CD4-positive, alpha-beta T cell (primary cell): ENCODE measurements at places on chromosomes 7 and 10.
A peak's percentile ranks its signal among the peaks of the same experiment; 100 is the strongest.

- no peak for DNase-seq
These were observed 24.2 kb downstream of the WIPI2 start for GRCh38 chr7:5214236-5214635.

DNA sequence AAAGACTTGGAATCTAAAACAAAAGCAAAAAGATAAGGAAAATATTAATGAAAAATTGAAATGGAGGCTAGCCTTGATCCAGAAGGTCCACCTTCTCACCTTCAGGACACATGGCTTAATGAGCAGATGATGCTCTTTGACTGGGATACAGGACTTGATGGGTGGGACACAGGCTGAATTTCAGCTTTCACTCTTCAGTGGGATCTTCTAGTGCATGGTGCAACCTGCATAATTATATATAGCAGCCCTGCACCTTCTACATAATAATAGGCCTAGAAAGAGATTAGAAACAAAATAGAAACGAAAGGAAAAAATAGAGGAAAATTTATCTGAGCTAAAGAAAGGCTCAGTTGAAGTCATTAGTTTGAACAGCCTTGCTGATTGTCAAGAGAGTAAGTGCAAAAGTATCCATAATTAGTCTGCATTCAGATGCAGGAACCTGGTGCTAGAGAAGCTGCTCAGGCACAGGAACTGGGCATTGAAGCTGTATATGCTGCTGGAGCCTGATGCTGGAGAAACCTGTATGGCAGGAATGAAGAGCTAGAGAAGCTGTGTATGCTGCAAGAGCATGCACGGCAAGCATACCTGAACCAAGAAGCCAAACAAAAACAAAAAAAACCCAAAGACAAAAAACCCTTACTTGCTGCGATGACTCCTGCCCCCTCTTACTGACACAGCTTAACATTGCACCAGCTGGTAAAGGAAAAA is 19.4 kb downstream of the MKLN1 start:
- DNase-seq = no peak

DNA sequence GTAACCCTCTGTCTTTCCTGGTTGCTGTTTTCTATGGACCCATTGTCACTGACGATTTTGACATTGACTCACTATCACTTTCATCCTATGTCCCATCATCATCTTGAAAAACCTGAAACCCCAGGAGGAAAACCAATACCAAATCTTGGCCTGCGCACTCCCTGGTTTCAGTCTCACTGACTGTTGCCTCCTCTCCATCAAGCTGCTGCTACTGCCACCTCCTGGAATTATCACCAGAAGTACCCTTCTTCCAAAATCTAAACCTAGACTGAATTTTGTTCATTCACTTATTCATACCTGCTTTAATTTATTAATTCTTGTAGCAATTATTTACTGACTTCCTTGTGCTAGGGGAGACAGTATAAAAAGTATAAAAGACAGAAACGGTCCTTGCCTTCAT is 44.5 kb upstream of the ACBD5 start:
- DNase-seq = peak; percentile 3

GRCh38 chr10:29522061-29522855 is 112.5 kb downstream of the SVIL start:
- no peak for DNase-seq

DNA sequence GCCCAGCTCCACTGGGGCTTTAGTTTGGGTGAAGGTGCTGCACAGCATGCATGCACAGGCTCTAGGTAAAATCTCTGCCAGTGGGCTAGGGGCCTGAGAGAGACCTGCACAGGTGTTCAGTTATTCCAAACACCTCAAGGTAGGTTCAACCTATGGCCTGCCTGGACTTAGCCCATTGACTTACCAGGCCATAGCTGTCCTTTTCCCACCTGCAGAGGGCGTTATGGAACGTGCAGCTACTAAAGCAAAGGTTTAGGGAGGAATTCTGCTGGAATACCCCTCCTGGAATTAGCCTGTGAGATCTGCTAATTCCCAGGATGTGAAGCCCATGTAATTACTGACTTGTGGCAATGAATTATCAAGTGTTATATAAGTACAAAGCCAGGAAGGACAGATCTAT is 3.6 kb downstream of the VWC2 start:
- DNase-seq = no peak

DNA sequence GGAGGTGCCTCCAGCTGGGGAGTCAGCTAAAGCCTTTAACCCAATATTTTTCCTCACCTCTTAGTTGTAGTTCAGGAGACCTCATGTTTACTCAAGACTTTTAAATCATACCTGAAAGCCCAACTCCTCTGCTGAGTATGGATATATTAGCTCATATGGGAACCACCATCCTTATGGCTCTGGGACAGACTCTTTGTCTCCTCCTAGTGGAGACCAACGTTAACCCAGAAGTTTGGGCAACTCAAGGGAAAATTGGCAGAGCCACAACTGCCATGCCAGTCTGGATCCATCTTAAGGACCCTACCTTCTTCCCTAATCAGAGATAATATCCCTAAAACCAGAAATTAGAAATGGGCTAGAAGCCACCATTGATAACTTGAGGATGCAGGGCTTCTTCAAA is 80.8 kb downstream of the TMEM106B start:
- DNase-seq = no peak

- no peak for DNase-seq
These were observed 186.8 kb upstream of the LRGUK start for GRCh38 chr7:133940368-133940767.

DNA sequence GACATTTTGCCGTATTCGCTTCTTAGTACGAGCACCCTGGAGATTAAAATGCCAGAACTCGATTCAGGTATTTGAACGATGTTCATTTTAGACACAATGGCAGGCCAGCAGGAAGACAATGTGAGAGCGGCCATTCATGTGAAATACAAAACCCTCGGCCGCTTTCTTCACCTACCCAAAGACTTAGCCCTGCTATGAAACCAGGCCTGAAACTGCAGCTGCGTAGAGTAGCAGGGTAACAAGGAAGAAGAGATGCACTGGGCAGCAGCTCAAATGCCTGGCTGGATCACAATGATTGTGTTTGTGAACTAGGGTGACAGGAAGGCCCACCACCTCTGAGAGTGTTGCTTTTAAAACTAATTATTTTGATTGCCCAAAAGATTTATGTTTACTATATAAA is 234.8 kb downstream of the TRIL start:
- DNase-seq = no peak

GRCh38 chr10:132624847-132625471 is 87.4 kb downstream of the INPP5A start:
- no peak for DNase-seq
